ENCODE measurements at places on chromosomes 7 and 10. TPM values are rescaled to one million over a fixed set of nuclear protein-coding genes. Genes with fewer than 3 reads are reported as not detected.

The AUTS2 gene
- total RNA-seq, result 55.6 TPM

The PCDH15 gene
- total RNA-seq, result 0.05 TPM

The OGDHL gene
- 0.51 TPM for total RNA-seq

The POMZP3 gene
- total RNA-seq, result 12.6 TPM

The PRKG1 gene
- not detected for total RNA-seq

GRCh38 chr10:6912021-6912420 is 331.9 kb upstream of the PRKCQ start:
- no peak overlapping the region for H3K27ac ChIP-seq
- no peak for DNase-seq

DNA sequence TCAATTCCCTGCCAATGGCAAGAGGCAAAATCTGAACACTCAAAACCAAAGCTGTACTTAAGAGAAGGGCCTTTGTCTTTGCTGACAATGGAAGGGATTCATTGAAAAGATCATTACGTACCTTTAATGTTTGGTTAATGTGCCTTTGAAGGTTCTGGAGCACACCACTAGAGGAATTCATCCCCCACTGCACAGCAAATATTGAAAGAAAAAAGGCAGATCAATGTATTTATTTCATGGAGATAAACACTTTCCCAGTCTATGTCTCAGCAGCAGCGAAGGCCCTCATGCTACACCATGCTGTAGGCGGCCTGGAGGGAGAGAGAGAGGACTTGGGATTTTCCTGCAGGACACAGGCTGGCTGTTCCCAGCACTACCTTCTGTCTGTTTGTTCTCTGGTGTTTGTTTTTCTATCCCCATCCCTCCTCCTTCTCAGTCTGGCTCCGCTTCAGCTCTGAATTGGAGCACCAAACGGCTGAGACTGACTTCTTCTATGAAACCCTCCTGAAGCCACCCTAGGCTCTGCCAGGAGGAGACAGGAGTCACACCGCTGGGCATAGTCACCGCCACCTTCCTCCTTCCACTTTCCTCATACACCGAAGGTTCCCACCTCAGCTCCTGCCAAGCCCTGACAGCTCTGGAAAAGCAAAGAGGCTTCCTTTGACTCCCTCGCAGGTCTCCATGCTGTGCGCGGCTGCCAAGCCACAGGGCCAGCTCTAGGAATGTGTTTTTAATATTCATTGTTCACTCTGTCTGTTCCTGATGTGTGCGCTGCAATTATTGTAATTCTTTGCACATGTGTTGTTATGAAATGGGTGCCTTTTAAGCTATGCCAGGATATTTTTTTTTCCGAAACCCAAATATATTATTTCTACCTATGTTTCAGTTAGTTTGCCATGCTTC is 301.5 kb downstream of the FZD1 start:
- H3K4me1 ChIP-seq, result no peaks in the 10 kb centered on the region
- no peak for DNase-seq
- peaks cover 1% of the 10 kb centered on the region for H3K27me3 ChIP-seq

- no peaks in the 10 kb centered on the region for H3K27me3 ChIP-seq
- H3K27ac ChIP-seq, result no peak overlapping the region
- no peak for DNase-seq
- no peaks in the 10 kb centered on the region for H3K4me1 ChIP-seq
Observed at GRCh38 chr10:123721441-123722049, 55.4 kb downstream of the GPR26 start.

DNA sequence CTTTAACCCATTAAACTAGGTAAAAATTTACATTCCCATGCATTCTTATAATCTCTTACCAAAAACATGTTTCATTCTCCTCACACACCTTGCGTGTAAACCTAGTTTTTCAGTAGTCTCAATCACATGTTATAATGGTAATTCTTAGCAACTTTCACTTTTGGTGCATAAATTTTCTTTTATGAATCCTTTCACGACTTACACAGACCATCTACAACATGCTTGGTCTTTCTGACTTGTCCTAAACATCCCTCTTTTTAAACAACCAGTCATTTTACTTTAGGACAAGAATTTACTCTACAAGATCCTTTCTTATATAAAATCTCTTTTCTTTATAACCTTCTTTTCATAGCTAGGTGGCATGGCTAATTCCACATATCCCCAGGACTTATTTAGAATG is 25.8 kb downstream of the FBXL13 start:
- H3K36me3 ChIP-seq, result no peaks in the 10 kb centered on the region
- no peak for DNase-seq
- H3K4me3 ChIP-seq, result no peak overlapping the region
- H3K27me3 ChIP-seq, result no peaks in the 10 kb centered on the region

DNA sequence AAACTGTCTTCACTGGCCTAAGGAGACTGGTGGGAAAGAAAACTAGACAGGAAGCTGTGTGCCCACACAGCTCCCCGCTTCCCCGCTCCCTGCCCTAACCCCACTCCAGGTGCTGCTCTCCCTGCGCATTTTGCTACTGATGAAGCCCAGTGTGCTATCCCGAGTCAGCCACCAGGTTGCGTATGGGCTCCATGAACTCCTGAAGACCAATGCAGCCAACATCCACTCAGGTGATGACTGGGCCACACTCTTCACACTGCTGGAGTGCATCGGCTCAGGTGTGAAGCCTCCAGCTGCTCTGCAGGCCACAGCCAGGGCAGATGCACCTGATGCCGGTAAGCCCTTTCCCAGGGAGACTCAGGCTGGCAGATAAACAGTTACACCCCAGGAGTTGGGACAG is 20.3 kb upstream of the NFKB2 start:
- no peak overlapping the region for H3K4me3 ChIP-seq
- no peak for DNase-seq
- H3K27ac ChIP-seq, result no peak overlapping the region
- H3K4me1 ChIP-seq, result no peaks in the 10 kb centered on the region
- H3K27me3 ChIP-seq, result no peaks in the 10 kb centered on the region

DNA sequence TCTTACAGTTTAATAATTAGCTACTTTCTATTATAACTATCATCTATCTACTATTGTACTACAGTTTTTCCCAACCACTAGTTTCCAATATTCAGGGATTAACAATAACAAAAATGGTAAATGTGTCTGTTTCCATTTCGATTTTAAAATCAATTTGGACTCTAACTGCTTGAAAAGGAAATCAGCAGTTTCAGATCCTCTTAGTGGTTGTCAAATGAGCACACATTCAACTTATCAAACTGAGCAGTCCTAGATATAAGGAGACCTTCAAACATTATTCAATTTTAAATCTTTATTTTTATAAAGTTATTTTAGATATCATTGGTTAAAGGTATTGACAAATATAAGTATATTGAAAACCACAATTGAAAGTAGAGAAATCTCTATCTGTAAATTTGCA is 46.8 kb upstream of the CD36 start:
- no peak for DNase-seq
- no peaks in the 10 kb centered on the region for H3K27me3 ChIP-seq
- H3K4me1 ChIP-seq, result no peaks in the 10 kb centered on the region

- no peaks in the 10 kb centered on the region for H3K36me3 ChIP-seq
- H3K27ac ChIP-seq, result no peak overlapping the region
- H3K4me1 ChIP-seq, result no peaks in the 10 kb centered on the region
- no peak overlapping the region for H3K4me3 ChIP-seq
Observed at GRCh38 chr10:9238041-9238440, 1183.6 kb downstream of the GATA3 start.

DNA sequence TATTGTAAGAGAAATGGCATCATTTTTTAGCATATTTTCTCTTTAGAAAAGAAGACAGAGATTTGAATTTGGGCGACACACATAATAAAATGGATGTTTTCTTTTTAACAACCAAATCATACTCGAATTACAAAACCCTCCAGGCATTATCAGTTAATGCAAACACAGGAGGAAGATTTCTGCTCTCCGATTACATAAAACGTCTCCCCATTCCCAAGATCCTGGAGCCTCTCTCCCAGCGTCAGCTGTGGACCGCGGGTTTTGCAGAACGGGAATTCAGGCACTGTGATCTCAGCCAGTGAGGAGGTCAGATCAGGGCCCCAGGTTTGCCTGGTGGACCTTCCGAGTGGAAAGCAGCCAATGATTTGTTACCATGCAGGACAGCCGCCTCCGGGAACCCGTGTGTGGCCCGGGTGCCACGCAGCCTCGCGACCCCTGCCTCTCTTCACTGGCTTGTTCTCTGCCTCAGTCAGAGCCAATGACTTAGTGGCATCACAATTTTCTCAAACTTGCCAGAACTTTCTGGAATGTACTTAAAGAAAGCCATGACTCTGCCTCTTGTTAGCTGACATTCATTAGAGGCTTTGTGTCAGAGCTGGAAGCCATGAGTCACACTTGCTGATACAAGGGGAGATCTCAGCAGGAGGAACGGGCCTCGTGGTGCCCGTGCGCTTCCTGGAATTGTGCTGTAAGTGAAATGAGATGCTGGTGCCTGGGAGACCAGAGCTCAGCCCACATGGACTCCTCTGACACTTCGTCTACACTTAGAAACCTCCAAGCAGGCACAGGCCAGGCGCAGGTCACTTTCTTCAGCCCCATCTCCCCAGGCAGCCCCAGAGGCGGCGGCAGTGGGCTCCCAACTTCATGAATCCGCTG is 246.1 kb downstream of the KLF6 start:
- no peaks in the 10 kb centered on the region for H3K4me1 ChIP-seq
- DNase-seq, result no peak
- no peaks in the 10 kb centered on the region for H3K36me3 ChIP-seq
- no peak overlapping the region for H3K27ac ChIP-seq
- H3K27me3 ChIP-seq, result no peaks in the 10 kb centered on the region

DNA sequence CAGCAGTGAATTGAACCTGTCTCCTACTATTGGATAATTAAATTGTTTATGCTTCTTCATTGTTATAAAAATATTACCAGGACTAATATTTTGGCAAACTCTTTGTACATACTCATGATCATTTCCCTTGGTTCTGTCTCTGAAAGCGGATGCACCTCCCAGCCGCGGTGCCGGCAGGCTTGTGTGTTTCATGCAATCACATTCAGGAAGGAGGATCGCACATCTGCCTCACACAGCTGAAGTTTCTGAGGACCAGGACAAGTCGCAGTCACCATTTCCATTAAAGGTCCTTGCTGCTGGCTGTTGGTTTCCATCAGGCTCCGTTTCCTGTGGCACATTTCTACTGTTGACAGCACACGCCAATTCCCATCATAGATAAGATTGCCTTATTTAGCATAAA is 117.8 kb upstream of the SHH start:
- no peak for DNase-seq
- H3K4me1 ChIP-seq, result no peaks in the 10 kb centered on the region
- no peaks in the 10 kb centered on the region for H3K27me3 ChIP-seq
- H3K27ac ChIP-seq, result no peak overlapping the region
- no peaks in the 10 kb centered on the region for H3K36me3 ChIP-seq

DNA sequence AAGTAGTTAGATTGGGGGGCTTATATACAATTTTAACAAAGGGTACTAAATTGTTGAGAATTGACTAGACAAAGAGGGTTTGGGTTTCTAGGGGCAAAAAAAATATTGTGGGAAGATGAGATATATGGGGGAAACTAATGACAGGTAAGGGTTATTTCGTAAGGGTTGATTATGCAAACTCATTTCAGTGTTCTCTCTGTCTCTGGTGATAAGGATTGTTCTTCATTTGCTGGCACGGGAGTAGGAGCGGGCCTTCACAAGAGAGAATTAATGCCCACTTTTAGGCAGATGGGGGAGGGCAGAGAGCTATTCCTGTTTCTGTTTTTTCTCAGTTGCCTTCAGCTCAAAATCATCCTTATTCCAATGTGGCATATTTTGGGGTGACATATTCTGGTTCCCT is 258.4 kb downstream of the EXOC4 start:
- H3K27me3 ChIP-seq, result no peaks in the 10 kb centered on the region
- H3K36me3 ChIP-seq, result no peaks in the 10 kb centered on the region
- no peak for DNase-seq
- no peak overlapping the region for H3K4me3 ChIP-seq

DNA sequence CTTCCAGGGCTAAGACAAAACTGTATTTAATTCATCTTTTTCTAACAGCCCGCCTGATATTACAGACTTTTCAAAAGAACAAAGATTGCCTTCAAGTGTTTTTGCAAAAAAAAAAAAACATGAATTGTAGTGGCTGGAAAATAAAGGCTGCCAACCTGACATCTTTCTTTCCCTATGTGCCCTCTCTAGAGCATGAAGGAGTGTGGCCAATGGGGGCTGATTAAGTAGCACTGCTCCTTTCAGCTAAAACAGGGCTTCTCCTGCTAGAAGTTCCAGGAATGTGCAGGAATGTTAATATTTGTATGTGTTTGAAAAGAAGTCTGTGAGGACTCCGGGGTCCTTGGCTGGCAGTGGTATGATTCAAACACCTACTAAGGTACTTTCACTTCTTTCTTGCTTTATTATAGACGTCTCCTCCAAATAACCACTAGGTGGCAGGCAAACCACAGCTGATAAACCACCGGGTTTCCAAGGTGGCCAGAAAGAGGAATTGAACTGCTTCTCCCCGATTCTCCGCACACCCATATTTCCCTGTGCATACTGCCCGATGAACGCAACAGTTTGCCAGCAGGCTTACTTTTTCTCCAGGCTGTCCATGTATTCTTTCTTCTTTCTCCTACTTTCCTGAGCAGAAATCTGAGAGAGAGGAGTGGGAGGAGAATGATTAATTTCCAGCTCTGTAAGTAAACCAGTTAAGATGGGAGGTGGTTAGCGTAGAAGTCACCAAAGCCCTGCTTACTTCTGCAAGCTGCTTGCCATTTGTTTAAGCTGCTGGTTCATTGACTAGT is 56.8 kb upstream of the DGKI start:
- peaks cover 8% of the 10 kb centered on the region for H3K4me1 ChIP-seq
- no peaks in the 10 kb centered on the region for H3K27me3 ChIP-seq

GRCh38 chr10:51389415-51390321 is 309.7 kb downstream of the CSTF2T start:
- no peaks in the 10 kb centered on the region for H3K36me3 ChIP-seq
- H3K27me3 ChIP-seq, result no peaks in the 10 kb centered on the region
- H3K4me3 ChIP-seq, result no peak overlapping the region
- no peak overlapping the region for H3K27ac ChIP-seq

GRCh38 chr7:90007001-90007654 is 147.1 kb upstream of the STEAP1 start:
- no peaks in the 10 kb centered on the region for H3K27me3 ChIP-seq
- DNase-seq, result no peak
- no peak overlapping the region for H3K27ac ChIP-seq
- H3K4me3 ChIP-seq, result no peak overlapping the region

DNA sequence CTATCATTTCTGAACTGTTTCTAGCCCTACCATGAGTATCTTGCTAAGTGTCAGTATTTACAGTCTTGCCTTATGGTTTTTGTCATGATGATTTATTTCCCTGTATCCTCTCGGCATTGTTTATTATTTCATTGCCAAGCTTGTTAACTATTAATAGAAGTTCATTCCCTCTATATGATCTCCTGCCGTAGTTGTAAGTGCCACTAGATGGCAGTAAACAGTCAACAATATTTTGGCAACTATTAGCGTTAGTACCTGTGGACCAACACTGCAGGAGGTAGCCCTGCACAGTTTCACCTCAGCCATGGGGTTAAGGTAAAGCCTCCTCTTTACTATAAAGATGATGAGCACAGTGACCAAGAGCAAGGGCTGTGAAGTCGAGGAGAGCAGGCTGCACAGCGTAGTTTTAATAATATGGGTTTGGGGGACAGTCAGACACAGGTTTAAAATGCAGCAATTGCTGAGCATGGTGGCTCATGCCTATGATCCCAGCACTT is 26.1 kb upstream of the CCNJ start:
- DNase-seq, result peak; percentile 32
- H3K4me3 ChIP-seq, result no peak overlapping the region
- no peaks in the 10 kb centered on the region for H3K4me1 ChIP-seq
- no peaks in the 10 kb centered on the region for H3K27me3 ChIP-seq
- no peak overlapping the region for H3K27ac ChIP-seq
